Suppressor macrophage (primary cell): ENCODE measurements at places on chromosomes 12 and 14.

GRCh38 chr12:93288626-93289025, 89.1 kb upstream of the NUDT4 start:
- no peak for DNase-seq

DNA sequence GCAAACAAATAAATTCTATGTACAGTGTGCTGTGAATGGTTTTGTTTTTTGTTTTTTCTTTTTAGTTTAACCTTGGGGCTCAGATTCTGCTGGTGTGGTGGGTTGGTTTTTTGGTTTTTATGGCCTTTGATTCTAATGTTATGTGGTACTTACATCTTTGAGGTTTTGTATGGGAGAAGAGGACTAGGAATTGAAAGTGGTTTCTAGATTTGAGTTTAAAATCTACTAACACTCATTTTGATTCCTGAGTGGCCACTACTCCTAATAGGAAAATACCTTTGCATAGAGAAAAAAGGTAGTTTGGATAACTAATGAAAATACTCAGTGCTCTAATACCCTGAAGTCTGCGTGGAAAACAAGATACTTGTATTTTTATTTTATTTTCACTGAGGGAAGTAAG, 137.7 kb downstream of the MON2 start:
- no peak for DNase-seq

- no peak for DNase-seq
Measured at GRCh38 chr12:12583510-12584178, 21.0 kb upstream of the DUSP16 start.

DNA sequence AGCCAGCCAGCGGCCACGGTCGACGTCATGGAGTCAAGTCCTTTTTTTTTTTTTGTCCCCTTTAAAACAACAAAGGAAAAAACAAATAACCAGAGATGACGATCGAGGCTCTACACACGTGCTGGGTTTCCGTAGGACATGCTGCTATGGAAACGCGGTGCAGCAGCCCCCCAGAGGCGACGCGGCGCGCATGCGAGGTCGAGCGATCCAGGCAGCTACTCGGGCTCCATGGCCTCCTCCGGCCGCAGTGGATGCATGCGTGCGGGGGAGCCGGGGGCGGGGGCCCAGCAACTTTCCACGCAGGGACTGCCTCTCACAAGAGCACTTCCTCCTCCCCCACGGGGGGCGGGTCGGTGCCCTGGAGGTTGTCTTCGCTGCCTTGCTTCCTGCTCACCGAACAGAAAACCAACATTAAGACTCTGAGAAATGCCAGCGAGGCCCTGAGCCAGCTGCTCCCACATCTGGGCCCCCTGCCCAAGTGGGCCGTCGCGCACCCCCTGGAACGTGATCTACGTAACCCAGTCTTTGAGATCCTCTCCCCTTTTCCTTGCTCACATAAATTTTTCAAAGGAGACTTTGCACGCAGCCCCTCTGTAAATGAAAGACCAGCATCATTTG, 30.7 kb downstream of the P2RX4 start:
- DNase-seq: peak; percentile 73

- no peak for DNase-seq
Measured at GRCh38 chr12:54419088-54419887, at the start of gene ITGA5. Gene ITGA5 (minus strand): TSS chr12:54419266. CDS start chr12:54419198, 68 bp downstream.

- no peak for DNase-seq
Measured at GRCh38 chr14:87630846-87631245, 362.1 kb downstream of the GALC start.

DNA sequence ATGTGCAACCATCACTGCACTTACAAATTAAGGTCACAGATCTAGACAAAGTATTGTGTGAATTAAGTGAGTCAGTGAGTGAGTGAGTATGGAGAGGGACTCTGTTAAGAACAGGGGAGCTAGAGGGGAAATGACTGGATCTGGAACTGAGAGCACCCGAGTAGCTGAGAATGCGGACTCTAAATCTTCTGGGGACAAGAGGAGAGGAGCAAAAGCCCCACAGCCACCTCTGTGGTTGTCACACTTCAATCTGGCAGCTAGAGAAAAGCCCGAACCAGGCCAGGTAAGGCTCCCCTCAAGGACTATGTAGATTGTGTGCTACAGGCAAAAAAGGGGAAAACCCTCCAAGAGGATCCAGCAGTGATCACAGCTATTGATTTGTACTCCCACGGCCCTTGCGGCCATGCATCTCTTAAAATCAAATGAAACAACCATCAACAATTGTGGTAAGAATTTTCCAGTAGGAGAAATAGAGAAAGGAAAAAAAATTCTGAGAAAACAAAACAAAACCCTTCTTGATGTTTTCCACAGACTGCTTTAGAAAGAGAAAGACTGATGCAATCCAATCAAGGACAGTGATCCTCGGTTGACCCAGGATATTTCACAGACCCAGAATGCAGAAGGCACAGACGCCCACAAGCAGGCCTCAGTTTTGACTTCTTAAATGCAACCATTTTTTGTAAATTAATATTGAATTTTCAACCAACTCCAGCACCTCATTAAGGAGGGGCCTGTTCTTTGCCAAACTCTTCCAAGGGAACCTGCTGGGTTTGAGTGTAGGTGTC, 109.6 kb downstream of the SLC38A6 start:
- peak; percentile 62 for DNase-seq
